ENCODE measurements at places on chromosomes 12 and 14.

DNA sequence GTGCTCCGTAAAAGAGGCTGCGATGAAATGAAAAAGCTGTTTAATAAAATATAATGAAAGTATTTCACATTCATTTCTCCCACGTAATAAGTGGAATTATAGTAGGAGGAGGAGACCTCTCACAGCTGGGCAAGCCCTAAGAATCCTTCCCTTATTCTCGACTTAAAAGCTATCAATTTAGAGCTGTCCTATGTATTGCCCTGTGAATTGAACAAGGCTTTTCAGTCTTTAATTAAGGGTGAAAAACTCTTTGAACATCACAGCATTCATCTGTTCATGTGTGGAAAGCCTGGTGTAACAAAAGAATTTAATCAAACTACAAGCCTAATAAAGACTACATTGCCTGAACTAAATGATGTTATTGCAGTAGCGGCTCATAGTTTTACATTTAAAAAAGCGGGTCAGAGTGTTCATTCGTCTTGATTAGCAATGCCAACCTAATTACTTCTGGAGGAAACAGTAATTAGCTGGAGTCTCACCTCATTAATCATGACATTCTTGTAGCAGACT lies 142.0 kb downstream of the ETNK1 start:
- no peak for DNase-seq

GRCh38 chr12:52741375-52742195 lies 35.6 kb downstream of the KRT76 start:
- peak; percentile 72 for DNase-seq

- DNase-seq: peak; percentile 16
These were observed 256.9 kb downstream of the SYT1 start for GRCh38 chr12:79121486-79121885.

- DNase-seq: no peak
These were observed 46.1 kb downstream of the DIO2 start for GRCh38 chr14:80164991-80165721.

- no peak for DNase-seq
These were observed 22.3 kb downstream of the SNW1 start for GRCh38 chr14:77738559-77739250.

DNA sequence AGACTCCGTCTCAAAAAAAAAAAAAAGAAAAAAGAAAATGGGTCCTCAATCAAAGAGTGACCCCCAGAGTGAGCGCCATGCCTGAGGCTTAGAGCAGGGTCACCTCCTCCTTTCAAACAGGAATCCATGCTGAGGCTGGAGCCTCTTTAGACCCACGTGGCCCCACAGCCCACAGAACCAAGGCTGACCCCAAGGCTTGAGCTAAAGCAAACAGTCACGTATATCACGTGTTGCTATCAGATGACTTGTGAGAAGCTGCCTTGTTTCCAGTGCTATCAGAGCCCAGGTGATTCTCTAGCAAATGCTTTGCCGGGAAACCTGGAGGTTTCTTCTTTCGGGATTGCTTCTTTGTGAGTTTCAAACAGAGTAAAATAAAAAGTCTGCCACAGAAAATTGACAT lies 31.7 kb upstream of the DYNC1H1 start:
- DNase-seq: no peak

DNA sequence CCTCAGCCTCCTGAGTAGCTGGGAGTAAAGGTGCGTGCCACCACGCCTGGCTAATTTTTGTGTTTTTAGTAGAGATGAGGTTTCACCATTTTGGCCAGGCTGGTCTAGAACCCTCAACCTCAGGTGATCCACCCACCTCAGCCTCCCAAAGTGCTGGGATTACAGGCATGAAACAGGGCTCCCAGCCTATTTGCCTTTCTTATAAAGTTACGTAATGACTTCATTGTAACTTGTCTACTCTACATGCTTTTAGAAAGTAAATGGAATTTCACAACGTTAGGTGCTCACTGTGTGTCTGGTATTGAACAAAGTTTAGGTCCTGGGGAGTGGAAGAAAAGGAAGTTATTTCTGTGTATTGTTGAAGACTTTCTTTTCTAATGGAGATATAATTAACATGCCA lies 12.5 kb downstream of the CFAP251 start:
- no peak for DNase-seq

DNA sequence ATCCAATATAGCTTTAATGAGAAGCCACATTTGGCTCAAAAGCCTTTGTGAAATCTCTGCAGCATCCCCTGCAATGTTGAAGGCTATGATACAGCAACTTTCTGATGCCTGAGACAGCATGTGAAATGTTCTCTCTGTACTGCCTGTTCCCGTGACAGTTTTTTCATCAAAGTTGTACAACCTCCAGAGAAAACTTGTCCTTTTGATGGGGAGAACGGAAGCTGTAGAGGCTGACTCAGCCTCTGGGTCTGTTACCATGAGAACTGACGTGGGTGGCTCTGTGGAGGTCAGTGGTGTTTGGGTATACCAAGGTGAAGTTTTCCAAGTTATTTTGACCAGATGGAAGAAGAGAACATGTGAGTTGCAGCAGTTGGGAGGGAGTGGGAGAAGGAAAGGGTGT lies 17.0 kb downstream of the SLC4A8 start:
- DNase-seq: no peak

DNA sequence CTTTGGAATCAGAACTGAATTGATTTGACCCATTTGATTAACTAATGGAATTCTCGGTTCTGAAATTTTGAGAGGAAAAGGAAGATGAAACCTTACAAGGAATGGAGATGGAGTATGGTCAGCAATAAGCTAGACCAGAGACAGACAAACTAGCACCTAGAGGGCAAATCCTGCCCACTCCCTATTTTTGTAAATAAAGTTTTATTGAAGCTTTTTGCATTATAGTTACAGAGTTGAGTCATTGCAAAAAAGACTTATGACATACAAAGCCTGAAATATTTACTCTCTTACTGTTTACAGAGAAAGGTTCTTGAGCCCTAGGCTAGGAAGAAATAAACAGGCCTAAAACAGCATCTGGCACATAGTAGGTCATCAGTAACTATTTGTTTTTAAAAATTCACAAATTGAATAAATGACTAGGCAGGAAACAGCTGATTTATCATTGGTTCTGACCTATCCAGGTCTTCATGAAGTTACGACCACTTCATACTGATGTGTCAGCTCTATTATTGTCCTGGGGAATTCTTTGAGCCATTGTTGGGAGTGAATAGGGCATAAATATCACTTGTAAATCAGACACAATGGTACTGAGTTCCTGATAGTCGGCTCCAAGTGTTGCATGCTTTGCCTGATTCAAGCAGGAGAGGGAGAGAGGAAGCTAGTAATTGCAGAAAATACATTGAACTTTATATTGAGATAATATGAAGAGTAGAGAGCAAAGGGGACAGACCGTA lies 14.6 kb upstream of the STAB2 start:
- no peak for DNase-seq

- peak; percentile 69 for DNase-seq
These were observed 589 bp downstream of the ATF1 start for GRCh38 chr12:50764286-50765094.

DNA sequence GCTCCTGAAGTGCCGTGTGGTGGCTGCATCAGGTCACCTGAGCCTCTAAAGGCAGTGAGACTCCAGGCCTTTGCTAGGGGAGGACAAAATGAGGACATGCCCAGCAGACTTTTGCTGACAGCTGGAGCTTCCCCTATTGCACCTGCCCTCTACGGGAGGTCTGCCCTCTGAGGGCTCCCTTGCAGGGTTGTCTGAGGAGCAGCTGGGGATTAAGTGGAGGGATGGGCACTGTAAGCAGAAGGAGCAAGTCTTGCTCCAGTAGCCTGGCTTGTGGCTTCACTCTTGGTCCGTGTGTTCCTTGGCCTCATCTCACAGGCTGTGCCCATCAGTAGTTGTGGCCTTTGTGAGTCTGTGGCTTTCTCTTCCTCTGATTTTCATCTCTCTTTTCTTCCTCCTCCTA lies 66.9 kb upstream of the NRXN3 start:
- DNase-seq: no peak

DNA sequence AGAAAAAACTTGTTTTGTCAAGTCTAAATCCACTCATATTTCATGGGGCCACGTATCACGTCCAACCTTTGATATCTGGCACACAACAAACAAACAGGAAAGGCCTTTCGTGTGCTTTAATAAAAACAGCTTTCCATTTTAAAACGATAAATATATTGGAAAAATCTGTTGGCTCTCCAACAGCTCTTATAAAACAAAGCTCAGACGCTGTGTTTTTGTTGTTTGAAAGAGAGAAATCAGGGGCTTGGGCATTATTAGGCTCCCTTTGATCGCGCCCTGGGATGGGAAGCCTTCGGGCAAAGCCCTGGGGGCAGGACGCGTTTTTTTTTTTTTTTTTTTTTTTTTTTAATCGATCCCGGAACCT lies 429 bp upstream of the PLEKHA5 start:
- no peak for DNase-seq

- DNase-seq: no peak
These were observed 6.3 kb upstream of the RIN3 start for GRCh38 chr14:92507174-92507768.

GRCh38 chr12:132593938-132594358 lies 16.4 kb downstream of the LRCOL1 start:
- peak; percentile 93 for DNase-seq

- DNase-seq: no peak
These were observed 708.5 kb downstream of the C12orf50 start for GRCh38 chr12:87320724-87321123.

DNA sequence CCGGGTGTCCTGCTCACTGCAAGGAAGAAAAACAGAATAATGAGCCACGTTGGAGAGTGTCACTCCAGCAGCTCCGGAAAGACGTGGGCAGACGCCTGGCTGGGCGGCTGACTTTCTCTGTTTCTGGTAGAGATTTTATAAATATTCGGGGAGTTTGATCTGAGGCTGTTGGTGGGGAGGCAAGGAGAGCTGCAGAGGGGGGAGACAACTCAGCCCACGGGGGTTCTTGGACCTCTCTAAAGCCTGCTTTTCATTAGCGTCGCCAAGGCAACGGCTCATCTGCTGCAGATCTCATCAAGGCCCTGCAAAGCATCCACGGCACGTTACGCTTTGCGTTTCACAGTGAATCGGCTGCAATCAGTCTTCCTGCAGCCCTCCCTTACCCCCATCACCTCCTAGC lies 207.2 kb downstream of the ZFP36L1 start:
- DNase-seq: no peak

DNA sequence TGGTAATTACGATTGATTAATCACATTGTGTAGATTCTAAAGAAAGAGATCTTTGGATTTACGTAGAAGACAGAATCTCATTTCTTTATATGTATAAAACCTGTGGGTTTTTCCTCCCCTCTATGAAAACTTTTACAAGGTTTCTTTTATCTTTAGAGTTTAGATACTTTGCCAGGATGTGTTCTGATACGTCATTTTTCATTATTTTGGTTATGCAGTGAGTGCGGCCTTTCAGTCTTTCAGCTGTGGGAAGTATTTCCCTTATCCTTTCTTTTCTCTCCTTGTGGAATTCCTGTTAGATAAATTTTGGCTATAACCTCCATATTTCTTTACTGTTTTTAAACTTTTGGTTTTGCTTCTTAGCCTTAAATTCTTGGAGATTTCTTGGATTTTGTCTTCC lies 92.7 kb downstream of the TTLL5 start:
- no peak for DNase-seq

- no peak for DNase-seq
These were observed 62.5 kb downstream of the ETNK1 start for GRCh38 chr12:22687361-22688076.

- DNase-seq: no peak
These were observed 107.1 kb downstream of the TMTC1 start for GRCh38 chr12:29676676-29677075.

GRCh38 chr12:111404362-111405148 lies 1.2 kb upstream of the SH2B3 start:
- DNase-seq: no peak

- DNase-seq: no peak
These were observed 45.4 kb upstream of the EPS8 start for GRCh38 chr12:15834575-15834974.

DNA sequence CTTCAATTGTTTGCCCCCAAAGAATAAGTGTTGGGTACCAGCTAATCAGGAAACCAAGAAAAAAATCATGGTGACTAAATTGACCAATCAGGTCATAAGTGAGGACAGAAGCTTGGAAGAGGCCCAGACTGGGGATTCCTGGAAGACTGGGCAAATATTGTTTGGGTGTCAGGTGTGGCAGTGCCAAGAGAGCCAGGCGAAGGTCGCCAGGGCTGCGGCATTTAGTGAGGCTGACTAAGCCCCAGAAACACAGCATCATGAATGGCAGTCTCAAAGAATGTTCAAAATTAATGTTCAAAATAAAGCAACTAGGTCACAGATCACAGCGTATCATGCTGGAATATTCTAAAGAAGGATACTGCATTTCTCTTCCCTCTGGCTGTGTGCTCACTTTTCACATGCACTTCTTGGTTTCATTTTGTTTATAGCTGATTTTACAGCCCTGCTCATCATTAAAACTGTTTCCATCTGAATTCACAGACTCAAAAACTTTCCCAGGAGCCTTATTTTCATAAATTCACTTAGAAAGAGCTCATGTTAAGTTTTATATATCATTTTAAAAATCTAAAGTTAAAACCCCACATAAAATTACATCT lies 85.3 kb upstream of the OVCH1 start:
- DNase-seq: no peak

- DNase-seq: no peak
These were observed 71.8 kb downstream of the TTC9 start for GRCh38 chr14:70713511-70713916.

- DNase-seq: no peak
These were observed 72.9 kb downstream of the DENND5B start for GRCh38 chr12:31517994-31518393.

GRCh38 chr12:103273645-103274044 lies 222.1 kb downstream of the C12orf42 start:
- DNase-seq: no peak

- no peak for DNase-seq
These were observed 45.4 kb upstream of the NEDD1 start for GRCh38 chr12:96861656-96862055.

GRCh38 chr12:88026196-88026595 lies 3.0 kb downstream of the C12orf50 start:
- DNase-seq: no peak

- no peak for DNase-seq
These were observed 85.3 kb downstream of the PRKCH start for GRCh38 chr14:61406675-61407074.

DNA sequence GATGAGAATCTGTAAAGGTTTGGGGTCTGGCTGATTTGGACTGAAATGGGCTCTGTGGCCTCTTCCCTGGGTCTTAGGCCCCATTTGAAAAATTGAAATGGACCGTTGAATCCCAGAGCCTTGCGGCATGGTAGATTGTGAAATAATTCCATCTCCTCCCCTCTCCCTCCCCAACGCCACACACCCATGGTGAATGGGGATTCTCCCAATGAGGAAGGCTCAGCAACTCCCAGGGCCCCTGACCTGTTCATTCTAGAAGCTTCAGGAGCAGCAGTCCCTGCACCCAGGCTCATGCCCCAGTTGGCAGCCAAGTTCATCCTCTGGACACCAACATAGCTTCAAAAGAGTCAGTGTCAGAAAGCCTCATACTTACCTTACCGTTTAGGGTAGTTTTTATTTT lies 217.4 kb downstream of the ZFP36L1 start:
- DNase-seq: no peak

- no peak for DNase-seq
These were observed 1022.9 kb downstream of the SLC6A15 start for GRCh38 chr12:83889745-83890144.
